Activated CD8-positive, alpha-beta memory T cell treated with anti-CD3 and anti-CD28 coated beads for 1 hour (primary cell): ENCODE measurements at places on chromosomes 6 and 20.

DNA sequence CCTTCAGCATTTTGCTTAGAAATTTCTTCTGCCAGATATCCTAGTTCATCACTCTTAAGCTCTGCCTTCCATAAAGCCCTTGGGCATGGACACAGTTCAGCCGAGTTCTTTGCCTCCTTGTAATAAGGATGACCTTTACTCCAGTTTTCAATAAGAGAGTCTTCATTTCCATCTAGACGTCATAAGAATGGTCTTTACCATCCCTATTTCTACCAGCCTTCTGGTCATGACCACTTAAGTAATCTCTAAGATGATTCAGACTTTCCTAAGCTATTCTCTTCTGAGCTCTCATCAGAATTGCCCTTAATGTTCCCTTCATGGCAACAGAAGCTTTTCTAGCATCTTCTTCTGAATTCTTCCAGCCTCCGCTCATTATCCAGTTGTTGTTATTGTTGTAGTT, 126.1 kb downstream of the TFAP2C start:
- no peak for DNase-seq

- DNase-seq = no peak
Measured at GRCh38 chr20:24340933-24341332, 128.5 kb upstream of the SYNDIG1 start.

DNA sequence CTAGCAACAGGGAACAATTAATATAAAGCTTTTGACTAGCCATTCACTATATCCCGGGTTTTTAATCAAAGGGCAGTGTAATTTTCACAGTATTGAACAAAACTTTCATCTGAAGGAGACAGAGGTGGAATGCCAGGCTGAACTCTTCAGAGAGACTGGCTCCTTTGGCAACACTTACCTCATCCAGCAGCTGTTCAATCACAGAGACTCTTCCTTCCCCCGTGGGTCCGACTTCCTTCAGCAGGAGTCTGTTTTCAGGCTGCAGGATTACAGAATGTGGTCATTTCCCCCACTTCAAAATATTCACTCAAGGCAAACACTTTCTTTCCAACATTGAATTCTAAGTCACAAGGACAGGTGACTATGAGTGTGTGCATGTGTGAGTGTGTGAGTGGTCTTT, 76.6 kb downstream of the DZANK1 start:
- no peak for DNase-seq

DNA sequence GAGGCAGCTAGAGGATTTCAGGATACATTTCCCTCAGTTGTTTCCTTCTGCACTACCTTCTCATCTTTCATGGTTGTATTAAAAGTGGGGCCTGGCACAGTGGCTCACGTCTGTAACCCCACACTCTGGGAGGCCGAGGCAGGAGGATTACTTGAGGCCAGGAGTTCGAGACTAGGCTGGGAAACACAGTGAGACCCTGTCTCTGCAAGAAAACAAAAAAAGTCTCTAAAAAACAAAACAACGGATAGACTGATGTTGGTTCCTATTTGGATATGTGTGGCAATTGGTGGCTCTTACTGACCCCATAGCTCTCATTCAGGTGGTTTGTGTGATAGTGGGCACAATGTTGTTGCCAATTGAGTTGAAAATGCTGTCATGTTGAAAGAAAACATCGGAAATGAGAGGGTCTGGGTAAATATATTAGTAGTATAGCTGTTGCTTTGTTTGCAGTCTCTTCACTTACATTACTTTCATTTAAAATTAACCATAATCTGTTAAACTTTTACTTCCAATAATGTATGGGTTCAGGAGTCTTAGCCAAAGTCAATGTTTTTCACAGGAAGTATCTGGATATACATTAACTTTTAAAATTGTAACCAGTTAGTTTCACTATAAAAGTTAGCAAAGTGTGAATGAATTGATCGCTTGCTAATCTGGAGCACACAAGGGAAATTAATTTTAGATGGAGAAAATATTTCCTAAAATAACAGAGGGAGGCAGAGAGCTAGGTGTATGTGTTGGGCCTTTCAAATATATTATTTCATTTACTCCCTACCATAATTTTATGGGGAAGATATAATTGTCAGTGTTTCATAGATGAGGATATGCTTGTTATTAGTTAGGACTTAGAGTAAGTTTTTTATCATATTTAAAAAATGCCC, 31.1 kb downstream of the UTRN start:
- DNase-seq = no peak

DNA sequence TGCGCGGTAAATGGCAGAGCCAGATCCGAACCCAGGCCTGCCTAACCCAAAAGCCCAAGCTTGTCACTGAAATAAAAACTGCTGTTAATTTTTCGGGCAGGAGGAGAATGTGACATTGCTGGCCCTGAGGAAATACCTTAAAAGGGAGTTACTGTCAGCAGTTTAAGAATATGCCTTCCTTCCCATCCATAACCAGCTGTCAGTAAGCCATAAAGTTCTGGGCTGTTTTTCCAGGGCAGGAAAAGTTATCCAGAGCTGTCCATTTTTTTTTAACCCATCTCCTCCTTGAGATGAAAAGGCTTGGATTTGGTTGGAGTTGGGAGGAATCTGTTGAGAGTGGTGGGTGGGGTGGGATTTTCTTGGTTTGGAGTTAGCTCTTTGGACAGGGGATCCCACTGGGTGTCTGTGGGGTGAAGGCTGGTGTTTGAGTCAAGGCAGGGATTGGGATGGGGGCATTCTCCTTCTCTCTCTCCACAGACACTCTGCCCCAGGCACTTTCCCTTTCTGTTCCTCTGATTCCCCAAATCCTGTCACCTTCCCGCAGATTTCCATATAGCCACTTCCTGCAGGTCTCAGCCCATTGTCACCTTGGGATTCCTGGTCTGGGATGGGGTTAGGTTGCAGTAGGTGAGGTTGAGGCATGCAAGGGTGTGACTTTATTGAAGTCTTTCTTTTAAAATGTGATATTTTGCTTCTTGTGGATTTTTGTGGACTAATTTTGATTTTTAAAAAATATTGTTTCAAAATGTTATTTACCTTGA, 4.3 kb upstream of the KCNG1 start:
- DNase-seq = no peak

- DNase-seq = no peak
Measured at GRCh38 chr6:99364026-99364425, 14.6 kb upstream of the FAXC start.

- no peak for DNase-seq
Measured at GRCh38 chr6:38407192-38407591, 232.5 kb downstream of the BTBD9 start.

- DNase-seq = no peak
Measured at GRCh38 chr6:160278786-160279310, 20.2 kb upstream of the SLC22A2 start.

- DNase-seq = no peak
Measured at GRCh38 chr6:64774881-64775280, 932.1 kb downstream of the EYS start.

- no peak for DNase-seq
Measured at GRCh38 chr6:159616456-159616855, 76.6 kb downstream of the SOD2 start.

DNA sequence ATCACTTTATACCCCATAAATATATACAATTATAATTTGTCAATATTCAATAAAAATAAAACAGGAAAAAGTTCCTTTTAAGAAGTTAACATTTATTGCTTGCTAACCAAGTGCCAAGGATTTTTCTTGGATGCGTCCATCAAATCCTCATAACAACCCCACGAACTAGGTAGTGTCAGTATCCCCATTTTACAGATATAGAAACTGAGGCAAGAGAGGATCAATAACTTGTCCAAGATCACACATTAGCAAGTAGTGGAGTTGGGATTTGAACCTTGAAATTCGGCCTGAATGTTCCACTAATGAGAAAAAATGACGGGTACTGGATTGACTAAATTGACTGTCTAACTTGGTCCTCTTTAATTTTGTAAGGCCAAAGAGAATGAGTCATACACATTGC, 5.7 kb upstream of the L3MBTL3 start:
- no peak for DNase-seq

DNA sequence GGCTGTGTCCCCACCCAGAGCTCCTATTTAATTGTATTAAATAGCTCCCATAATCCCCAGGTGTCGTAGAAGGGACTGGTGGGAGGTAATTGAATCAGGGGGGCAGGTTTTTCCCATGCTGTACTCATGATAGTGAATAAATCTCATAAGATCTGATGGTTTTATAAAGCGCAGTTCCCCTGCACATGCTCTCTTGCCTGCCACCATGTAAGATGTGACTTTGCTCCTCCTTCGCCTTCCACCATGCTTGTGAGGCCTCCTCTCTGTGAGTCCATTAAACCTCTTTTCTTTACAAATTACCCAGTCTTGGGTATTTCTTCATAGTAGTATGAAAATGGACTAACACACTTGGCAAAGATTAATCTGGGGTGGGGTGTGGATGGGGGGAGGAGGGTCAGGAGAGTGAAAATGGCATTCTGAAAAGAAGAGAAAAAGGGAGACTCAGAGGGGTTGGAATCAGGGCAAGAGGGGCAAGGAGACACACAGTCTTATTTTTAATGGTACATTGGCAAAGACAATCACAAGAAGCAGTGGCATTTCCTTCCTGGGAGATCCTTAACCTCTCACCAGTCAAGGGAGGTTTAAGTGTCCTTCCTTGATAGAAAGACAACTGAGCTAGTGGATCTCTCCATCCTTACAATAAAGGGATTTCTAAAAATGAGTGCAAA, 37.5 kb upstream of the NOX3 start:
- no peak for DNase-seq

- no peak for DNase-seq
Measured at GRCh38 chr20:11880680-11881079, 37.0 kb upstream of the BTBD3 start.

DNA sequence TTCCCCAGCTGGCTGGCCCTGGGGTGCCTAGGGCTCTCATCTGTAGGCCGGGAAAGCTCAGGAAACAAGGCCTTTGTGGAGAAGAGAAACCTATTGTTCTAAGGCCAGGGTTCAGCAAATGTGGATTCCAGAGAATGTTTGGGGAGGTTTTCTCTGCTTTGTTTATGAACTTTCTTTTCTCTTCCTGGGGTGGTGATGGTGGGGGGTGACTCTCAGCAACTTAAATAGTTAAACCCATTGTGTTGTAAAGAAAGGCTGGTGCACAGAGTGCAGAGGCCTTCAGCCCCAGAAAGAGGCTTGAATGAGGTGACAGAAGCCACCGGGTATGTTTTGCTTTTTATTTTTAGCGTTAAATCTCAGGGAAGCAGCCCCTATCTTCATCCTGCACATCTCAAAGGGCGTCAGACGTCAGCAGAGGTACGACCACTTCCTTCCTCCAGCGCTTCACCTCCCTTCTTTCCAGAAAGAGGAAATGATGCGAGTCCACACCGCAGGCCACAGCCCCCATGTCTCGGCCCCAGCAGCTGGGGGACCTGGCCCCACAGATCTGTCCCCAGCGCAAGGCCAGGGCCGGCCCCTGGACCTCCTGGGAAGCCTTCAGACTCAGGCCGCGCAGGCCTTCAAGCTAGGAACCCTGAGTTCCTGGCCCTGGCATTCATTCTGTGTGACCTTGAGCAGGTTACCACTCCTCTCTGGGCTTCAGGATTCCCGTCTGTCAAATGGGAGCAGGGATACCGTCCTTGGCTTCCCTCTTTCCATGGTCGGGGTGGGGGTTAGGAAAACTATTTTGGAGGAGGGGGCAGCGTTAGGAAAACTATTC, 605 bp upstream of the PPP1R16B start:
- DNase-seq = peak; percentile 68

- no peak for DNase-seq
Measured at GRCh38 chr6:88490195-88490907, 324.2 kb upstream of the CNR1 start.

DNA sequence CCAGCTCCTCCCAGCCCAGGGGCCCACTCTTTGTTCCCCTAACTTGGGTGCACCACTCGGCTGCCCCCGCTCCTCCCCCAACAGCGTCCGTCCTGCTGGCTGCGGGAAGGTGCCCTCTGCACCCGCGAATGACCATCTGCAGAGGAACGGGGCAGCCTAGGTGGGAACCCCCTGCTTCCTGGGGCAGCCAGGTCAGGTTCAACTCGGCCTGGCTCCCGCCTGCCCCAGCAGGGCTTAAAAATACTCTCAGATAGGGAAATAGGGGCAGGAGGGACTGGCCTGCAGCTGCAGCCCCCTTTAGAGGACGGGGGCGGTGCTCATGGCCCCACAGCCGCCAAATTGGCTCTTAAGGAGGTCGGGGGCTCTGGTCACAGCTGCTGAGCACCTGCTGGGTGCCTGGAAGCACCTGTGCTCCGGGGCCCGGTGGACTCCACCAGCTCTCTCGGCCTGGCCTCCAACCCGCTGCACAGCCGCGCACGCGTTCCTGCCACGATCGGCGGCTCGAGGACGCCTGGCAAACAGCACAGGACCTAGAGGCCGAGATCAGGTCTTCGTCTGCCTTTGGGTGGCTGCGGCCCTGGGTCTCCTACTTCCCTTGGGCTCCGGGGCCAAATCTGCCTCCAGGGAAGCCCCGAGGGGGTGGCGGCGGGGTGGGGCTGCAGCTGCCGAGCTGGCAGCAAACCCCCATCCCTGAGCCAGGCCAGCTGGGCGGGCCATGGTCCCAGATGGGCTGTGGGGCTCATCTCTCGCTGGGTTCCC, 700 bp upstream of the LAMA5 start:
- no peak for DNase-seq

DNA sequence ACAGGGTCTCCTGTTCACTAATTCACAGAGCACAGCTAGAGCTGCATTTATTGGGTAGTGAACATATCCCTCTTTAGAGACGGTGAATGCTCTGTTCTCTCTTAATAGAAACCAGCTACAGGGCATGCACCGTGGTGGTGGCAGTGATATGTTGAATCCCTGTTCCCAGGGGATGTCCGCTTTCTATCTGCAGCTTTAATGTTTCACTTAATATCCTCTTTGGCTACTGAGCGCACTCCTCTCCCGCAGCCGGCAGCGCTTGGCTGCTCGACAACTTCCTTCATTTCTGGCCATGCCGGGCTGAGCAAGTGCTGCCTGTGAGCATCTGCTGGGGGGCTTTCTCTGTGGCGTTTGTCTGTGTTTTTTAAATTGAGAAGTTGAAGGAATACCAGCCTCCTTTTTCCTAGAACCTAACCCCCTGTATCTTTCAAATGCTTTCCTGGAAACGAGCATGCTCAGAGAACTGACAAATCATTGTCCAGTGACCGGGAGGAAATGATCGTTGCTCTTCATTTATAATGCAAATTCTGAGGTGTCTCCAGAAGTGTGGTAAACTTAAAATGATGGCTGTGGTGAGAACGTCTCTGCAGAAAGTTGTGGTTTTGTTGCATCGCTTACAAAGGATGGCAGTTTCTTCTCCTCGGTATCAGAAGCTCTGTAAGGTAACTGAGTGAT, 297.9 kb downstream of the UTRN start:
- DNase-seq = no peak

- DNase-seq = no peak
Measured at GRCh38 chr20:53859684-53860083, 210.7 kb downstream of the BCAS1 start.
